Head of caudate nucleus (tissue), 42 donors: ENCODE measurements at places on chromosomes 4 and X.

DNA sequence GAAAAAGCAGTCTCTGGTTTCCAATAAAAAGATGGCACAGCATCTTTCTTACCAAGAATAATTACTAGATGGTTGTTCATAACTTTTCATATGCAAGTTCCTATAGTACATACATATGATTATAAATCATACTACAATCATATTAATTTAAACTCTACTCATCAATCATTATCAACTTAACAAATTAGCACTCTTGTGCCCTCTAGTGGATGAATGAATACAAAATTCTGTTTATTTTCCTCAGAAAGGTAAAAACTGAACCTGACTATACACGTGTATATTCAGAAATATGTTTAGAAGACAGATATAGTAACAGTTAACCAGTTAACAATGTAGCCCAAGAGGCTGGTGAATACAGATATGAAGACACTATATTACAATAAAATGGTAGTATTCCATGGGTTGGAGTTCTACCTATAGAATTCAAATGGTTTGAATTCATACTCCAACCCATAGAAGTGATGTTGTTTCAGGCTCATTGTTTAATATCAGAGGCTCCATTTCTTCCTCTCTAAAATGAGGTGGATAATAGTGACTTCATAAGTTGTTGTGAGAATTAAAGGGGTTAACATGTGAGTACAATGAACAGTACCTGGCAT, 100.0 kb downstream of the ADAMTS3 start:
- DNase-seq = no peak

- DNase-seq = no peak
Measured at GRCh38 chrX:6852869-6853268, 294.6 kb upstream of the STS start.

GRCh38 chr4:84905646-84906045, 60.8 kb downstream of the WDFY3 start:
- no peak for DNase-seq

DNA sequence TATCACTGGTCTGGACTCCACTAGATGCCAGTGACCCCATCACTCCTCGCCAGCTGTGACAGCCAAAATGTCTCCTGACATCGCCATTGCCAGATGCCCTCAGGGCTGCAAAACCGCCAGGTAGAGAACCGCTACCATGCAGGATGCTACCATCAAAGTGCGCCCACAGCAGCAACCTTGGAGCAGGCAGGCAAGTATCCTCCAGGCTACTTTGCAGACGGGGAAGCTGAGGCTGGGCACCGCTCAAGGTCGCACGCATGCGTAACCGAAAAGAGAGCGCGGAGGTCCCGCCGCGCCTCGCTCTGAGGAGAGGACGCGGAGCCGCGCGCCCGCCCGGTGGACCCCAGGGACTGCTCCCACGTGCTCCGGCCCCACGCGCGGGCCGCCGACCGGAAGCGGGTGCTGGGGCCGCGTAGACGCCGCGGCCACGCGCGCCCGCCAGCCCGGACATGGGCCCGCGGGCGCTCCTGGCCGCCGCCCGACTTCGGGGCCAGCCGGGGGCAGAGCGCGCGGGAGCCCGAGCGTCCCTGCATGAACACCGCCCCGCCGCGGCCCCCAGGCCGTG, at the start of gene STS:
STS (plus strand) TSS at position 300 of the 565 bp plus-strand sequence. CDS start 105,488 bp downstream, outside the sequence.
- DNase-seq = peak; percentile 75

GRCh38 chr4:26206339-26206738, 114.5 kb upstream of the RBPJ start:
- DNase-seq = no peak

GRCh38 chr4:151687021-151687640, 73.7 kb downstream of the GATB start:
- DNase-seq = no peak
